ENCODE measurements at places on chromosomes 2 and 18.

GRCh38 chr2:146241023-146241422 lies 1603.8 kb upstream of the ACVR2A start:
- no peak for DNase-seq

- no peak for DNase-seq
Measured at GRCh38 chr2:174142290-174142689, 106.0 kb downstream of the OLA1 start.

DNA sequence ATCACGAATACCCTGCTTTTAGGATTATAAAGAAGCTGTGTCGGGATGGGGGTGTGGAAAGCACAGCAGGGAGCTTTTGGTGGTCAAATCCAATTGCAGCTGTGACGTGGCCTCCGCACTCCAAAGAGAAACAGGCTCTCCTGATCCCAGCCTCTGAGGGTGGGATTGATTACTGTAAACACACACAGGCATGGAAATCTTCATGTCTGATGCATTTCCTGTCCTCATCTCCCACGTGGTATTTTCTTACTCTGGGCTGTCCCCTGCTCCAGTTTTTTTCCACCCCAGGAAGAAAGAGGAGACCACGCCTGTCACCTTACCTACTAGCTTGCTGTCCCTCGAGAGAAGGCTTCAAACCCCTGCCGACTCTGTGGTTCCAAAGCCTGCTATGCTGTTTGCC lies 22.7 kb downstream of the RNF152 start:
- no peak for DNase-seq

GRCh38 chr18:433298-433697 lies 67.2 kb downstream of the COLEC12 start:
- no peak for DNase-seq

- no peak for DNase-seq
Measured at GRCh38 chr2:208990716-208991115, 433.1 kb upstream of the MAP2 start.

DNA sequence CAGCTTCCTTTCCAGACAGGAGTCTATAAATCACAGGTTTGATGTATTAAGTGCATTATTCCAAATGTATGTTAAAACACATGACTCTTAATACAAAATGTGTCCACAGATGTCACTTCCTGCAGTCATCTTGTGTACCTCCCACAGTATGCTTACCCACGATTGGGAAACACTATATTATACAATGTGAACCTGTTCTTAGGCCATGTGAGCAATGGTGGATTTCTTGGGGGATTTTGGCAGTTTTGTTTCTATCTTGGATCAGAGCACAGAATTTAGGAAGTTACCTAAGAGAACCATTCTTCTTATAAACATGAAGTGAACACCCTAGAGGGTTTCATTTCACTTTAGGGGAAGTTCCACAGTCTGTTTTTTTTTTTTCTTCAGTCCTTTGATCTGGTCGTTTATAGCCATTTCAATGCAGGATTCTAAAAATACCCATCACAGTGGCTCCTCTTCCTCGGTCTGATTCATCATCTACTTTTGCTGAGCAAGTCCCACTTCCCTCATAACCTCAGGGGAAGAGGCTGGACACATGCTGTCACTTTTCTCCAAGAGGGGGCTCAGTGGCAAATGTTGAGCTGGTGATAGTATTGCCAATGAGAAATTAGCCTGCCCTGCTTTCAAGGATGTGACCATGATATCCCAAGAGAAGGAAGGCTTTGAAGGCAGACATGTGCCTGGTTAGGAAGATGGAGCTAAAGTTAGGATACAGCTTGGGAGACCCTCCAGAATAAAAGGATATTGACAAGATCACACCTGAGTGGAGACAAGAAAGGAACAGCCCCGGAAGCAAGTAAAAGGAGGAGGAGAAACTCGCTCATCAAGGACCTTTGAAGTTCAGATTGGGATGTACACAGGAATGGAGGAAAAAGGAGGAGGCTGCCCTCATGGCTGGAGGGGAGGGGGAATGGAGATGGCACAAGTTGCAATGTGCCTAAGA lies 22.6 kb downstream of the PLEK start:
- no peak for DNase-seq

DNA sequence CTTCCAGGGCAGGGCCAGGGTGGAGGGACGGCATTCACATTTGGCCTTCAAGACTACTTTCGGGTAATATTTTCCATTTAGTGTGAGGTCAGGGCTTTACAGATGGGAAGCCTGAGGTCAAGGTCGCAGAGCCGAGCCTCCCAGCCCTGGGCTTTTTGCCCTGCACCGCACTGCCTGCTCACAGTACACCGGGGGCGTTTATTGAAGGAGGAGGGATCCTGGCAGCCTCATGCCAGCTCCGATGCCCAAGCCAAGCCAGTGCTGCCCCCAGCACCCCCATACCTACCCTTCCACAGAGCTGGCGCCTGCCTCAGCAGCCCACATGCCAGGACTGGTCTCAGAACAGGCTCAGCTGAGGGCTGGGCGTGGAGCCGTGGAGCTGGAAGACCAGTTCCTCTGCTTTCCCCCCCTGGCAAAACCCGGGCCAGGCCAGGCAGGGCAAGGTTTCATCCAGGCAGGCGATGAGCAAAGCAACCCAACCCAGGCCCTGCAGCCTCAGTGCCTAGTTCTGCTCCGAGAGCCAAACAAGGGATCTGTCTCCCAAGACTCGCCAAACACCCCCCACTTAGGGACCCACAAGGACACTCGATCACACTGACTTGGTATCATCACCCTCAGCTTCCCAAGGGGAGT lies 11.9 kb downstream of the SDC1 start:
- no peak for DNase-seq

DNA sequence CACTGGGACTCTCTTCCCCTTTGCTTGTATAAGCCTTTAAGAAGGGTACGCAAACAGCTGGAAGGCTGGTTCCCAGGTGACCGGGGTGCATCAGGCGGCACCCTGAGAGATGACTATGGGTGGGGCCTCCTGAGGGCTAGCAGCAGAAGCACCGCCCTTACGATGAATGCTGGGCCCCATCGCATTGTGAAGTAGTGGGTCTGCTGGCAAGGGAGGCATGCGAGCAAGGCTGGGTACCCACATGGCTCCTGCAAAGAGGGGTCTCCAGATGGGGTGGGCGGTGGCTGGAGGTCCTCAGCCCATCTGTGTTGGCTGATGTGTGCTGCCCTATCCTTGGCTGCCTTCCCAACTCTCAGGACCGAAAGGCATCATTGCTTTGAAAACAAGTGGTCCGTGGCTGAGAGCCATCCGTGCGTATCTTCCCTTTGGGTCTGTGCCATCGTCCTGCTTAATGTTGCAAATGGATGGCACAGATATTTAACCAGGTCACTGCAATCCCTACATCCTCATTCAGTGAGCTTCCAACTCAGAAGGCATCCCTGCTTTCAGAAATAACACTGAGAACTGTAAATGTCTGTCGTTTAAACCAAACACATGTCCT lies 83.5 kb upstream of the GPC1 start:
- DNase-seq = no peak

- DNase-seq = no peak
Measured at GRCh38 chr18:57666818-57667497, 45.3 kb upstream of the NARS1 start.

- DNase-seq = no peak
Measured at GRCh38 chr2:46400016-46400415, 79.3 kb upstream of the TMEM247 start.

DNA sequence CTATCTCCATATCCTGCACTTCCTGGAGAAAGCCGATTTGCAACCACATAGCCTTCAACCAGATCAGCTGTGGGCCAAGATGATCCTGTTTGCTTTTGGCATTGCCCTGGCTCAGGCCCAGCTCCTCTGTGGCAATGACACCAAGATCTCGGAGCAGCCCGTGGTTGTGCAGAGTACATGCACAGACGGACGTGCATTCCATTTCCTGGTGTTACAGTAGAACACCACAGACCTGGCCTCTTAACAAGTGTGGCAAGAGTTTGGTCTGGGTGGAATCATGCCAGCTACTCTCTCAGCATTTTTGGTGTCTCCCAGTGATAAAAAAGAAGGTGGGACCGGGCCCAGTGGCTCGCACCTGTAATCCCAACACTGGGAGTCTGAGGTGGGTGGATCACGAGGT lies 20.0 kb downstream of the MALT1 start:
- DNase-seq = no peak

DNA sequence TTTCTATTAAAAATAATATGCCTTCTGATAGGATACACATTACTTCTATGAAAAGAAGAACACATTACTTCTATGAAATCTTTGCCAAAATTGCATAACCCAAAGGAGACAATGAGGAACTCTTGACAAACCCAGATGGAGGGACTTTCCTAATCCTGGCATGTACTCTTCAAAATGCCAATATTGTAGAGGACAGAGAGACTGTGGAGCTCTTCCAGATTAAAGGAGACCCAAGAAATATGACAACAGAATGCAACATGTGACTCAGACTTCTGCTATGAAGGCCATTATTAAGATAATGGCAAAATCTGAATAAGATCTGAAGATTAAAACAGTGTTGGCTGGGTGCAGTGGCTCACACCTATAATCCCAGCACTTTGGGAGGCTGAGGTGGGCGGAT lies 22.2 kb downstream of the SOWAHC start:
- no peak for DNase-seq

- DNase-seq = no peak
Measured at GRCh38 chr18:25805939-25806338, 284.5 kb downstream of the SS18 start.

Data from stimulated activated CD8-positive, alpha-beta memory T cell treated with anti-CD3 and anti-CD28 coated beads, Interleukin-4, amount 100 ng/mL, for 24 hours (primary cell).